ENCODE measurements at places on chromosomes 1 and 21.

DNA sequence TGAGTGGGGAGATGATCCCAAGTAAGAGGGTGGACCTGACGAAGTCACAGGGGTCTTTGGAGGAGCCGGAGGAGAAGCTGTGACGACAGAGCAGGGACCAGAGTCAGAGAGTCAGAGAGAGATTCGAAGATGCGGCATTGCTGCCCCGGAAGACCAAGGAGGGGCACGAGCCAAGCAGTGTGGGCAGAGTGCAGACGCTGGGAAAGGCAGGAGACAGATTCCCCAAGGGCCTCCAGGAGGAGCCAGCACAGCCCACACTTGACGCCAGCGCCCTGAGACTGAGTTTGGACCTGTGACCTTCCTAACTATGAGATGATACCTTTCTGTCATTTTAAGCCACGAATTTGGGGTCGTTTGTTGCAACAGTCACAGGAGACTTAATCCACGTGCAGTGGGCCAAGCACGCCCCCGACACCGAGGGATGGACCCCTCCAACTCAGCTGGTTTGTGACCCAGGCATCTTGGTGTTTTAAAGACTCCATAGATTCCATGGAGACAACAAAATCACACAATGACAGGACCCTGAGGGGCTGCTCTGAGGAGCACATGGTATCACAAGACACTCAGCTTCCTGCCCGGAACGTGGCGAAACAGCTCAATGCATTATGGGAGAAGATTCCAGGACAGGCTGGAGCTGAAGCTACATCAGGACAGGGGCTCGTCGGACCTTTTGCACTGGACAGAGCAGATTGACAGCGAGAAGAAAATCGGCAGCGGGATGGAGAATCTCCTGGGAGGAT, 11.0 kb upstream of the TFF1 start:
- no peak for DNase-seq

- no peak for DNase-seq
These were observed 31.2 kb upstream of the CASZ1 start for GRCh38 chr1:10827377-10828333.

DNA sequence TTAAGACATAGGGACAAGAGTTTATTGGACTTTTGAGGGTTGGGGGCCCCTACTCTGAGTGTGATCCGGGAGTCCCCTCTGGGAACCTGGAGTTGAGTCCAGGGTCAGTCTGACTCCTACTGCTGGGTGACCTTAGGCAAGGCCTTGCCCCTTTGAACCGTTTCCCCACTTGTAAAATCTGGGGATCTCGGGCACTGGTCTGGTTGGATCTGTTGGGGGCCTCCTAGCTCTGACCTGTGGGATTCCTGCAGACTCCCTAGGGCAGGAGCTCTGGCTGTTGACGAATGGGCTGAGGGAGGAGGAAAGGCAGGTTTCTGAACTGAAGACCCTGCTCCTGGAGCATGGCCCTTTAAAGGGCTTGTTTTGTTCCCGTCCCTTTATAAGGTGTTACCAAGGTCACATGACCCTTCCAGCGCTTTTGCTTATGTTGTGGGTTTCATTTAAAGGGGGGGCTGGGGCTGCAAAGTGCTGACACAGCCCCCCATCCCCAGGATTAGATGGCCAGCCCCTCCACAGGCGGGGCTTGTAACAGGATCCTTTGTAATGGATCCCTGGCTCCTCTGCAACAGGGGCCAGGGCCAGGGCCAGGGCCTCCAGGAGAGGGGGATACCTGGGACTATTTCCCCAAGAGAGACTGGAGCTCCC, 50.7 kb downstream of the YARS1 start:
- no peak for DNase-seq

DNA sequence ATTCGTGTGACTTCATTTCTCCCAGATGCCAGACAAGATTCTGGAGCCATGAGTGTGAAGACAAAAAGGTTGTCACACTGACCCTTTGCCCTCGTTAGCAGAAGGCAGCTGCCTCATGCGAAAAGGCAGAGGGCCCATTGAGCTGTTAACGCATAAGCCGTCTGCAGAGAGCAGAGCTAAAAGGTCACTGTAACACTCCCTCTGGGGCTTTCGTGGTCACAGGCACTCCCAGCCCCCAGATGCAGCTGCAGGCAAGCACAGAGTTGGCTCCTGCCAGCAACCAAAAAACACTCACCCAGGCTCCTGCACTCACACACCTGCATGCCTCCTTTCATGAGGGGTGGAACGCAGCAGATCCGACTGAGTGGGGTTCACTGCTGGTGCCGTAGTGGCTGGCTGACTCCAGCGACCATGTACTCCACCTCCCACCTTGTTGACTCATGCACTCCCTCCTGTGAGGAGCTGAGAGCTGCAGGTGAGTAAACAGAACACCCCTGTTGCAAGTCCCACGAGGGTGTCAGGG, 287.5 kb downstream of the SMYD3 start:
- DNase-seq = no peak

DNA sequence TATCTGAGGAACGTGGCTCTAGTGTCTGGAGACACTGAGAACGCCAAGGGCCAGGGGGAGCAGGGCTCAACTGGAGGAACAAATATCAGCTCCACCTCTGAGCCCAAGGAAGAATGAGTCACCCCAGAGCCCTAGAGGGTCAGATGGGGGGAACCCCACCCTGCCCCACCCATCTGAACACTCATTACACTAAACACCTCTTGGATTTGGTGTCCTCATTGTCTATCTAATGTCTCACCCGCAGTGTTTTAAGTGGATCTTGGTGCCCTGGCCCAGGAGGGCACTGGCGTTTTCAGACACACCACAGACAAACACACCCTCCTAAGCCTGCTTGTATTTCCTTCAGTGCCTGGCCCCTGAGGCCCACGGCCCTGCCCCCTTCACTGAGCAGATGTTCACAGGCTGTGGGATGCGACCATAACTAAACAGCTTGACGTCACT, 2.2 kb upstream of the FALEC start:
- DNase-seq = no peak

DNA sequence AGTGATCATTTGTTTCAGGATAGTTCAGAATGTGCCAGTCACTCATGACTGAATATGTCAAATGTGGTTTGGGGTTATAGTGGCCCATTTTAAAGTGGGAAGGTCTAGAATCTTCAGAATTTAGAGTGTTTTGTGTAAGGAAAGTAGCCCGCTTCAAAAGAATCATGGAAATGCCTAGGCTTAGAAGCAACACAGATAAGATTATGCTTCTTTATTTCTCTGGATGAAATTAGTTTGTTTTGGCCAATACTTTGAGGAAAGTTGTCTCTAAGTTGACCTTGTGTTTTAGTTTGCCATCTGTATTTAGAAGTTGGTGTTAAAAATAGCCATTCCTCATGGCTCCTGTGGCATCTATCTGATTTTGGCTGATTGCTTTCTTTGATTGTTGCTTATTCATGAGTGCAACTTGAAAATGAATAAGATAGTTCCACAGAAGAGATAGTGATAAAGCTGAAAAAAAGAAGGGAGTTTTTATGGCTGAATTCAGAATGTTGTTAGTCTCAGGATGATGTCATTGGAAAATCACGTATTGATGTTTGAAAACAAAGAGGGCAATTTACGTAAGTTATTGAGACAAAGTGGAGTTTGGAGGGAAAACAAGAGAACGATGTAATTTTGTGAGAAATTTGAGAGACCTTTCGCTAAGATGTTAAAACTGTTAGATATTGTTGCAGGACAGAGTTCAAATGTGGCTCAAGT, 71.9 kb downstream of the PLA2G4A start:
- DNase-seq = no peak

GRCh38 chr1:94727846-94728715, 92.1 kb upstream of the SLC44A3 start:
- DNase-seq = no peak

DNA sequence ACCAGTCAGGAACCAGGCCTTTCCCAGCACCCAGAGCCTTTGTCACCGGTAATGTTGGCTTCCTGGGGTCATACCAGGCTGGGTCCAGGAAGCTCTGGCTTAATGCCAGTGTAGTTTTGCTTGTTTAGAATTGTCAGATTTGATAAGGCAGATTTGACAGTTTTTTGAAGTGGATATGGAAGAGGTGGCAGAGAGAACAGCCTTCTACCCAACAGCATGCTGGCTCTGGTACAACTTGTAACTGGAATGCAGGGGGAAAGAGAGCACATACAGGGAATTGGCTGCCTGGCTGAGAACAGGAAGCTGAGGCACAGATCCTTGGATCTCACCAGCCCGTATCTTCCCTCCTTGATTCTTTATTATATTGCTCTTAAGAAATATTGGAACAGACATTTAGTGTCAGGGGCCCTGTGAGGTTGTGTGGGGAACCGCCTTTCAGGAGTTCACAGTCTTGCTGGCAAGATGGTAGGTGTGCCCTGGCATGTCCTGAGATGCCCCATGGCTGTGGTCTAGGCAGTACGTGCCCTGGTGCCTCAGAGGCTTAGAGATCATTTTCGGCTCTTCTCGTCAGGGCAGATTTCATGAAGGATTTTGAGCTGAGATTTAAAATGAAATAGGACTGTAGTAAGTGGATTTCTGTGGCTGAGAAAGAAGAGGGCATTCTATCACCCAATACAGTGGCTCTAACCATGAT, 227.0 kb downstream of the PBX1 start:
- DNase-seq = no peak

Measured in cortex of kidney (tissue), 1 donor.